ENCODE measurements at places on chromosomes 5 and 9.

- no peak for DNase-seq
Measured at GRCh38 chr5:110872963-110873362, 134.2 kb downstream of the SLC25A46 start.

GRCh38 chr9:33164138-33164809 lies 2.9 kb downstream of the B4GALT1 start:
- DNase-seq = no peak

DNA sequence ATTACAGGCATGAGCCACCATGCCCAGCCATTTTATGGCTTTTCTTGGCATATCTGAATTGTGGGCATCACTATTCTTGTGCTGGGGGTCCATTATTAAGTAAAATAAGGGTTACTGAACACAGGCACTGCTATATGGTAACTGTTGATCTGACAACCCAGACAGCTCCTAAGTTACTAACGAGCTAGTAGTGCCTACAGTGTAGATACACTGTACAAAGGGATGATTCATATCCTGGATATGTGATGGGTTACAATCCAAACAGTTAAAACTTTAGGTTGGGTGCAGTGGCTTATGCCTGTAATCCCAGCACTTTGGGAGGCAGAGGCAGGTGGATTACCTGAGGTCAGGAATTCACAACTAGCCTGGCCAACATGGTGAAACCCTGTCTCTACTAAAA lies 4.3 kb downstream of the CD14 start:
- no peak for DNase-seq

GRCh38 chr5:8906303-8906967 lies 639.4 kb downstream of the SEMA5A start:
- peak; percentile 75 for DNase-seq

DNA sequence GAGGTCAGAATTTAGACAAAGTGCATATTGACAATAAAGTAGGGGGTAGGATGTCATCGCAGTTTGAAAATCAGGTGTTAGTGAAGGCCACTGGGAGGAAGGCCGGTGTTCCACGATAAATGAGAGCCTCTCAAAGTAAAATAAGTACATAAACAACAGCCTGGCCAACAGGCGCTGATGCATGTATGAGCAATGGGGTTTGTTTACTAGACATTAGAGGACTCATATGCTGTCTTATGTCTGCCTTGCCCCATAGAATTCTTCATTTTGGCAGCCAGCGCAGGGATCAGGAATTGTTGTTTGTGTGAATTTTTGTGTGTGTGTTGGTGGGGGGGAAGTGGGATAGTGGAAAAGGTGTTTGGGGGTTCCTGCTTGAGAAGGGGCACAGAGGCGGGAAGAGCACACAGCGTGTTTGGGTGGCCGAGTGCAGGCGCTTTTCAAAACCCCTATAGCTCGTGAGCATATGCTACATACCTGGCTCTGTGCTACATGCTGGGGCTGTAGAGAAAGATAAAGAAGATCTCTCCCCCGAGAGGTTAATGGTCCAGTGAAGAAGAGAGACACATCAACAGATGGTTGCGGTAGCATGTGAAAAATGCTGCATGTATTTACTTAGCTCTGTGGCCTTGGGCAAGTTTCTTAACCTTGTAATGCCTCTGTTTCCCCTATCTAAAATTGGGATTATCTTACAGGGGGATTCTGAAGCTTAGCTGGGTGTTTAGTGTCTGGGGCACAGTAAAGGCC lies 11.5 kb downstream of the SNX30 start:
- no peak for DNase-seq

DNA sequence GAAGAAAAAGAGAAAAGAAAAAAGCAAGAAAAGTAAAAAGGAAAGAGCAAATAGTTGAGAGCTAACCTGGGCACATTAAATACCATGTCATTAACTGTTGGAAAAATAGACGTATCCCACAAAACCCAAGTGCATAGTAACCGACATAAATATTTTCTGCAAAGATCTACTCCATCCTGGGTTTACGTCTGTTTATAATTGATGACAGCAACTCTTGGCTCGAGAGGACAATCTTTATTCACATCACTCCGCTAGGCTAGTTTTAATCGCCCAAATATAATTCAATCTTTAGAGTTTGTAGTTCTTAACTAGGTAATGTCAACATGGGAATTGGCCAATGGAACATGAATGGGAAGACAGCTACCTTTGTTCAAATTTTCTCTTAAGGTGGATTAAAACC lies 321.7 kb upstream of the TNC start:
- no peak for DNase-seq

All from astrocyte of the spinal cord (primary cell).